Astrocyte (in vitro differentiated cells and primary cell): ENCODE measurements at places on chromosomes 5 and 9.

DNA sequence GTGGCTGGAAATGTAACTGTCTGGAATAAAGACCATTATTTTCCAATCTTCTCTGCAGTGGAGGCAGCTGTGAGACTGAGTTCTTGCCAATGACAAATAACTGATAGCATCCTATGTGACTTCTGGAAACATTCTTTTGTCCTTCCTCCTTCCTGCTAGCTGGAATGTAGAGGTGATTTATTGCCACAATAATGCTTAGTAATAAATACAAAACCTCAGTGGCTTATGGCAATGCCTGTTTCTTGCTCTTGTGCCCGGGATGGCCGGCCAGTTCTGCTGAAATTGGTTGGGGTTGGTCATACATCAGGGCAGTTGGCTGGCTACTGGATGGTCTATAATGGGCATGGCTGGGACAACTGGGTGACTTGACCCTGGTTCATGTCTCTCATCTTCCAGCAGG lies 12.2 kb upstream of the TEX48 start:
- DNase-seq: peak; percentile 90

DNA sequence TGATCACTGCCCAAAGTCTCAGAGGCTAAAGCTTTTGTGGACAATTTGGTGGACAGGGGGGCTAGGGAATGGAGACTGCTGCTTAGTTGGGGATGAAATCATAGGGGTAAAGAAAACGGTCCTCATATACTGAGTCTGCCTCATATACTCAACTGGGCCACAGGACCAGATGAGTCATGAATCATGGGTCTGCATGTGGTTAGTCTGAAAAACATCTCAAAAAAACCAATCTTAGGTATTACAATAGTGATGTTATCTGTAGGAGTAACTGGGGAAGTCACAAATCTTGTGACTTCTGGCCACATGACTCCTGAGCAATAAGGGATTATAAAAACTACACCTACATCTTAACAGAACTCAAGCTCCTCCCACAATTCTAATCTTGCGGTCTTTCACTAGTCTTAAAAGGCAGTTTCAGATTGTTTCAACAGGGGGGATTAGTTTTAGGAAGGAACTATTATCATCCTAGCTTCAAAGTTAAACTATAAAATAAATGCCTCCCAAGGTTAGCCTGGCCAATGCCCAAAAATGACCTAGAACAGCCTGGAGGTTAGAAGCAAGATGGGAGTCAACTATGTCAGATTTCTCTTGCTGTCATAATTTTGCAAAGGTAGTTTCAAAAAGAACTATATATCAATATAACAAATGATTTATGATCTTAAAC lies 17.5 kb downstream of the TMEM161B start:
- peak; percentile 69 for DNase-seq

- DNase-seq: no peak
These were observed 53.7 kb upstream of the VLDLR start for GRCh38 chr9:2567922-2568321.

DNA sequence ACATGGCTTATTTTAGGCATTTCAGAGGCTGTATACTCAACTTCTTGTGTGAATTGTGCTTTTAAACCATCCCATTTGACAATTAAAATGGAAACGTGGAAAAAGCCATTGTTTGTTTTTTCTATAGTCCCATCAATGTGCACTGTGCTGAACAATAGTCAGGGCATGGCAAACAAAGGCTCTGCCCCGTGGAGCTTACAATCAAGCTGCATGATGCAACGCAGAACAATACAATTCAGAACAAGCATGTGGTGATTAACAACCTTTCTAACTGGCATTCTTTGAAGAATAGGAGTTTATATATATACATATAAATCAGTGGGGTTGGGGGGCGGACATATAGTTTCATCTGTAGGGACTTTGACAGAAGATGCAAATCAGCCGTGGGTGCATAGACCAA lies 2125.4 kb upstream of the WWC1 start:
- DNase-seq: no peak

GRCh38 chr5:67253911-67254310 lies 57.3 kb upstream of the CD180 start:
- no peak for DNase-seq
